ENCODE measurements at places on chromosomes 5 and 9. TPM values are rescaled to one million over a fixed set of nuclear protein-coding genes. Genes with fewer than 3 reads are reported as not detected.

- DNase-seq = no peak
Observed at GRCh38 chr9:16450578-16450977, 419.9 kb downstream of the BNC2 start.

GRCh38 chr9:111034898-111035539, 3.3 kb downstream of the LPAR1 start:
- no peak for DNase-seq

Gene PDZD2
- 0.75 TPM for total RNA-seq

Gene PCDHGA11
- 0.14 TPM for total RNA-seq

- no peak for DNase-seq
Observed at GRCh38 chr5:42517164-42517563, 93.9 kb downstream of the GHR start.

GRCh38 chr5:14706615-14707021, 42.1 kb downstream of the OTULIN start:
- DNase-seq = no peak

Gene TEX48
- total RNA-seq = not detected

Measured in activated naive CD4-positive, alpha-beta T cell treated with anti-CD3 and anti-CD28 coated beads, Interleukin-2, amount 50 U/mL, for 72 hours (primary cell).